ENCODE measurements at places on chromosomes 11 and 22. TPM values are rescaled to one million over a fixed set of nuclear protein-coding genes. Genes with fewer than 3 reads are reported as not detected.

Gene RBM14
- total RNA-seq, result 59.2 TPM

GRCh38 chr11:79092791-79093353 lies 348.0 kb downstream of the TENM4 start:
- no peaks in the 10 kb centered on the region for H3K36me3 ChIP-seq
- no peaks in the 10 kb centered on the region for H3K27me3 ChIP-seq
- no peak for DNase-seq
- H3K4me3 ChIP-seq, result no peak overlapping the region
- no peak overlapping the region for H3K27ac ChIP-seq

Gene PGA5
- total RNA-seq, result not detected

Gene RAB3IL1
- total RNA-seq, result 49.2 TPM

DNA sequence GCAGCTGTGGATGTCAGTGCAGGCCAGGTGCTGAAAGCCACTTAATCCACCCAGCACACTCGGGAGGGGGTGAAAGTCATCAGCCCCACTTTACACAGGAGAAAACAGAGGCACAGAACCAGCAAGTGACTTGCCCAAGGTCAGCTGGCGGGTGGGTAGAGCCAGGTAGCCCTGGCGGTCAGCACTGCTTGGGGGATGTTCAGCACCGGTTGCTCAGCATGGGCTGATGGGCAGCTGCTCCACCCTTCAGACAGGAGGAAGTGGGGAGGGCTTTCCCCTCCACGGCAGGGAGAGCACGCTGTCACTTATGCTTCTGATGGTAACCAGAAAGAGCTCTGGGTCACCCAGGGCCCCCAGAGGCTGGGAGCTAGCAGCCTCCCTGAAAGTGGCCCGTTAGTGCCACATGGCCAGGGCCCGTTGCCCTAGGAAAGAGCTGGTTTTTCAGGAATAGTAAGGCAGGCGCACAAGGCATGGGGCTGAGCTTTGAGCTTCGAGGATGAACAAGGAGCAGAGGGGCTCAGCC lies 417.9 kb downstream of the CTTN start:
- no peaks in the 10 kb centered on the region for H3K4me1 ChIP-seq
- H3K4me3 ChIP-seq, result no peak overlapping the region
- H3K27ac ChIP-seq, result no peak overlapping the region
- H3K36me3 ChIP-seq, result no peaks in the 10 kb centered on the region
- no peak for DNase-seq
- peaks cover 4% of the 10 kb centered on the region for H3K27me3 ChIP-seq

Gene MYEOV
- 1.8 TPM for total RNA-seq

Gene PLAAT5
- not detected for total RNA-seq

DNA sequence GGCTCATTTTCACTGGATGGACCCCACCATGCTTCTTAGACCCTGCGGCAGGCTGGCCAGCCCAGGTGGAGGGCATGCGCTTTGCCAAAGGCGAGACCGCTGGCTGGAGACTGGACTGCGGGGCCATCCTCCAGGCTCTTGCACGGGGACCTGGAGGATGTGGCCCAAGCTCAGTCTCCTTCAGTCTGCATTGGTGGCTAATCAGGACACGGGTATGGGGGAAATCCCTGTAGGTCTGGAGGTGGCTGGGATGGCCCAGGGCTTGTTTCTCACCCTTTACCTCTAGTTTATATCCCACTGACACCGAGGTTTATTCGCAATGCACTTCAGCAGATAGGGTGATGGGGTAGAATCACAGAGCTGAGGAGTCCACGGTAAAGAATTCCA lies 45.0 kb downstream of the BCR start:
- peaks cover 68% of the 10 kb centered on the region for H3K4me1 ChIP-seq
- H3K27ac ChIP-seq, result peak overlapping the region; percentile 91
- DNase-seq, result no peak
- H3K4me3 ChIP-seq, result no peak overlapping the region

DNA sequence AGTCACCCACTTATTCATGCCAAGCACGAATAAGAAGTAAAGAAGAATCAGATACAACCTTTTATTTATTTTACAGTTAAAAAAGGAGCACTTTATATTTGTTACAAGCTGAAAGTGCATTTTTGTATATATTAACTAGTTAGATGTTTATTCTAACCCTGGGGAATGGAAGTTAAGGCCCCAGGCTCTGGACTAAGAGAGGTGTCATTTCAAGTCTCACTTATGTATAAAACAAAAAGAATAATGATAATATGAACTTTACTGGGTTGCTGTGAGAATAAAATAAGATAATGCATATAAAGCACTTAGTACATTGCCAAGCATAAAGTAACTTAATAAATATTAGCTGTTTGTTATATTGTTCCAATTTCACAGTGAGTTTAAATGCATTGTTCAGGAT lies 12.1 kb upstream of the FAT3 start:
- no peak overlapping the region for H3K4me3 ChIP-seq
- H3K4me1 ChIP-seq, result peaks cover 5% of the 10 kb centered on the region
- H3K36me3 ChIP-seq, result no peaks in the 10 kb centered on the region
- peaks cover 16% of the 10 kb centered on the region for H3K27me3 ChIP-seq
- no peak for DNase-seq

Gene OR4A16
- not detected for total RNA-seq

Gene WT1
- total RNA-seq, result not detected

DNA sequence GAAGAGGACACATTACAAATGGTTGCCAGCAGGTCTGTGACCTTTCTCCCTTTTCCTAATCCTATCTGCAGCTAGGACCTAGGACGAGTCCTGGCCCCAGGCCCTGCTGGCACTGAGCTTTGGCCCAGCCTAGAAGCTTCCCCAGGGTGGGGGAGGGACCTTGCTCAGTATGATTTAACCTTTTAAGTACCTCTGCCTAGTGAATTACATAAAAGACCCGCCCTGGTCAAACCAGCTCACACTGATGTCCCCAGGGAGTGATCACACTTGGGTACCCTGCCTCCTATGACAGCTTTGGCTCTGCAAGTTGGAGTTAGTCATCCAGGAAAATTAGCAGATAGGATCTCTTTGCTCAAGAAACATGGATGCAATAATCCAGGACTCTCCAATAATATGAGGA lies 21.9 kb downstream of the ASCC2 start:
- no peak for DNase-seq
- H3K36me3 ChIP-seq, result peaks cover 47% of the 10 kb centered on the region
- H3K27ac ChIP-seq, result no peak overlapping the region
- no peaks in the 10 kb centered on the region for H3K27me3 ChIP-seq
- H3K4me3 ChIP-seq, result no peak overlapping the region

GRCh38 chr11:76424379-76424778 lies 20.4 kb upstream of the EMSY start:
- H3K27me3 ChIP-seq, result peaks cover 7% of the 10 kb centered on the region
- H3K27ac ChIP-seq, result no peak overlapping the region
- no peak overlapping the region for H3K4me3 ChIP-seq
- no peak for DNase-seq
- no peaks in the 10 kb centered on the region for H3K4me1 ChIP-seq

Gene MYOD1
- total RNA-seq, result not detected

DNA sequence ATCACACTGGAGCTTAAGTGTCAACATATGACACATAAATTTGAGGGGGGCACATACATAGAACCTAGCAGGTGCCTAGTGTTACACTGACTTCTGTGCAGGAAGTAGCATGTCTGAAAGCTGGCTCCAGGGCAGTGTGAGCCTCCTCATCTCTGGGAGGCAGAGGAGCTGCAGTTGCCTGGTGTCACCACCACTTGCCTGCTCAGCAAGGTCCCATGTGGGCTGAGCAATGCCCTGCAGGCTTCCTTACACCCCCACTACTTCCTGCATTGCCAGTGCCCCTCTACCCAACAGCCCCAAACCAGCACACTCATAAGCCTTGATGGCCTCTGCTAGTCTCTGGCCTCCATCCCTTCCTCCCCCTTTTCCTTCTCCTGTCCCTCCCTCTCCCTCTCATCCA lies 165.8 kb downstream of the BUD13 start:
- H3K4me1 ChIP-seq, result no peaks in the 10 kb centered on the region
- no peak overlapping the region for H3K4me3 ChIP-seq
- no peaks in the 10 kb centered on the region for H3K27me3 ChIP-seq

Gene TECTA
- 1.3 TPM for total RNA-seq

DNA sequence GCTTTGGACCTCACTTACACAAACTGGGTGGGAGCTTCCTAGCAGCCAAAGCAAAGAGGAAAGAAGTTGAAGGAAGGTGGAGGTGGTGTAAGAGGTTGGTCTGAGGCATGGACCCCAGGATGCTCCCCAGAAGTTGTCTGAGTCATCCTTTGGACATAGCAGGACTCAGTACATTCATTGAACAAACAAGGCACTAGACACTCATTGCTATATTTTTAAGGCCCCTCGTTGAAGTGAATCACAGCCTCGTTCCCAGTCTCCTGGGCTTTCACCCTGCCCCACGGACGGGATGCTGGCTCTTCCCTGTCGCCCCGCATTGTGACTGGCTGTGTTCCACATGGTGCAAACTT lies 95.9 kb upstream of the FGF3 start:
- peaks cover 10% of the 10 kb centered on the region for H3K4me1 ChIP-seq
- DNase-seq, result no peak
- no peaks in the 10 kb centered on the region for H3K36me3 ChIP-seq

GRCh38 chr11:60332846-60333245 lies 5.8 kb downstream of the MS4A6E start:
- H3K27ac ChIP-seq, result no peak overlapping the region
- no peaks in the 10 kb centered on the region for H3K27me3 ChIP-seq
- DNase-seq, result no peak
- H3K4me1 ChIP-seq, result no peaks in the 10 kb centered on the region
- no peaks in the 10 kb centered on the region for H3K36me3 ChIP-seq

GRCh38 chr11:77137421-77137820 lies 9.4 kb downstream of the MYO7A start:
- no peak for DNase-seq
- peaks cover 18% of the 10 kb centered on the region for H3K4me1 ChIP-seq
- no peaks in the 10 kb centered on the region for H3K36me3 ChIP-seq
- no peaks in the 10 kb centered on the region for H3K27me3 ChIP-seq
- no peak overlapping the region for H3K4me3 ChIP-seq
- H3K27ac ChIP-seq, result no peak overlapping the region

- H3K4me3 ChIP-seq, result no peak overlapping the region
- peaks cover 1% of the 10 kb centered on the region for H3K36me3 ChIP-seq
- no peak overlapping the region for H3K27ac ChIP-seq
- DNase-seq, result no peak
- H3K27me3 ChIP-seq, result peaks cover 3% of the 10 kb centered on the region
These were observed 9.8 kb downstream of the APOL5 start for GRCh38 chr22:35727436-35727835.

- H3K4me1 ChIP-seq, result peaks cover 55% of the 10 kb centered on the region
- peak overlapping the region; percentile 77 for H3K27ac ChIP-seq
- DNase-seq, result no peak
- no peaks in the 10 kb centered on the region for H3K36me3 ChIP-seq
- no peak overlapping the region for H3K4me3 ChIP-seq
These were observed 23.6 kb downstream of the SREBF2 start for GRCh38 chr22:41856469-41856868.

- H3K4me3 ChIP-seq, result peak overlapping the region; percentile 98
- H3K36me3 ChIP-seq, result peaks cover 5% of the 10 kb centered on the region
- H3K27me3 ChIP-seq, result no peaks in the 10 kb centered on the region
These were observed 1.0 kb upstream of the ADSL start for GRCh38 chr22:40345271-40345670.

Gene MIEF1
- 25.8 TPM for total RNA-seq

- H3K36me3 ChIP-seq, result no peaks in the 10 kb centered on the region
- no peak within 1 kb of the TSS for H3K27ac ChIP-seq
- no peak for DNase-seq
These were observed at the start of gene OR8G5 for GRCh38 chr11:124256076-124256475. OR8G5 (plus strand) TSS chr11:124256376; CDS start chr11:124264932, 8,556 bp downstream.

GRCh38 chr11:97702951-97703350 lies 1313.1 kb downstream of the JRKL start:
- no peak for DNase-seq
- no peaks in the 10 kb centered on the region for H3K36me3 ChIP-seq
- H3K27ac ChIP-seq, result no peak overlapping the region
- no peaks in the 10 kb centered on the region for H3K4me1 ChIP-seq
- peaks cover 70% of the 10 kb centered on the region for H3K27me3 ChIP-seq
- H3K4me3 ChIP-seq, result no peak overlapping the region

DNA sequence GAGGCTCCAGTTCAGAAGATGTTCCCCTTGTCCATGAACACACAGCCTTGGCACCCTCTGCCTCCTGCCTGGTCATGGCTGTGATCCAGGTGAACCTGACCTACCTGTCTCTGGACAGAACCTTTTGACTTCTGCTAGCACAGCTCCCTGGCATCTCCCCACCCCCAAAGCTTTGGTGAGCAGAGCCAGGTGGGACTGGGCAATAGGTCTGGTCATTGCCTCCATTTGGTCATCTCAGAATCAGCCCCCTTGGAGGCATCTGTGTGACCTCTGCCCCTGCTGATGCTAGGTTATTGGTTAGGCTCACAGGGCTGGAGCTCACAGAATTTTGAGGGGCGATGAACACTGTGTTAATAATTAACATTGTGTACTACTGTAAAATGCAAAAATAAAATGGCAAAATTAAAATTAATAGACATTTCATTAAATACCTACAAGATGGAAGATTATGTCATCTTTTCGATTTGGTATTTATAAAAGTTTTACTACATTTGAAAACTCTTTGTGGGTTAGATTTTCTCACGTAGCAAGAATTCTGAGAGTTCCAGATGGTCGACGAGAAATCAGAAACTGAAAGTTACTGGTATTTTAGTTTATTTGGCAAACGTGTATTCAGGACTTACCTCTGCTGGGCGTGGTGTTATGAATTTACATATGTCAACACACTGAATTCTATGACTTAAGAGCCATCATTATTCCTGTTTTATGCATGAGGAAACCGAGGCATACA lies 8.3 kb upstream of the KIAA0930 start:
- no peak overlapping the region for H3K27ac ChIP-seq
- H3K36me3 ChIP-seq, result no peaks in the 10 kb centered on the region
- no peak for DNase-seq
- H3K4me3 ChIP-seq, result no peak overlapping the region
- no peaks in the 10 kb centered on the region for H3K27me3 ChIP-seq

DNA sequence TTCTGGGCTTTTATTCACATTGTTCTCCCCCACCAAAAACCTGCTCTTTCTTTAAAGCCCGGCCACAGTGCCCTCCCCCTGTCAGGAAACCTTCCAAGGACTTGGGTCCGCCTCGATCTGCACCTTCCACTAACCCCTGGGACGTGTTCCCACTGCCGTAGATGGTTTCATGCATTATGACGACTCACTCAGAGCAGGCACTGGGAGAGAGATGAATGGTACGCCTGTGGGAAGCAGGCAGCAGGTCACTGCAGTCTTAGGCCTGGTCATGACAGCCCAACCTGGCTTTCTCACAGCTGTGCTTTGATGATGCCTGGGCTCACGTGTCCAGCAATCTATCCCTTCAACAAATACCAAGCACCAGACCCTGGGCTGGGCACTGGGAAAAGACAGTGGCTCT lies 115.7 kb downstream of the WNT7B start:
- H3K36me3 ChIP-seq, result peaks cover 15% of the 10 kb centered on the region
- H3K4me1 ChIP-seq, result peaks cover 11% of the 10 kb centered on the region
- no peaks in the 10 kb centered on the region for H3K27me3 ChIP-seq
- DNase-seq, result no peak
- H3K4me3 ChIP-seq, result no peak overlapping the region
- H3K27ac ChIP-seq, result no peak overlapping the region

Gene PAX6
- total RNA-seq, result not detected

Gene ARHGEF12
- 118 TPM for total RNA-seq

Gene RFPL1
- total RNA-seq, result not detected

- H3K27me3 ChIP-seq, result peaks cover 3% of the 10 kb centered on the region
- peaks cover 10% of the 10 kb centered on the region for H3K4me1 ChIP-seq
- peaks cover 3% of the 10 kb centered on the region for H3K36me3 ChIP-seq
- no peak overlapping the region for H3K4me3 ChIP-seq
- H3K27ac ChIP-seq, result no peak overlapping the region
These were observed 26.6 kb downstream of the KCNQ1OT1 start for GRCh38 chr11:2673250-2673610.
